ENCODE measurements at places on chromosomes 4 and X.
A peak's percentile ranks its signal among the peaks of the same experiment; 100 is the strongest.

DNA sequence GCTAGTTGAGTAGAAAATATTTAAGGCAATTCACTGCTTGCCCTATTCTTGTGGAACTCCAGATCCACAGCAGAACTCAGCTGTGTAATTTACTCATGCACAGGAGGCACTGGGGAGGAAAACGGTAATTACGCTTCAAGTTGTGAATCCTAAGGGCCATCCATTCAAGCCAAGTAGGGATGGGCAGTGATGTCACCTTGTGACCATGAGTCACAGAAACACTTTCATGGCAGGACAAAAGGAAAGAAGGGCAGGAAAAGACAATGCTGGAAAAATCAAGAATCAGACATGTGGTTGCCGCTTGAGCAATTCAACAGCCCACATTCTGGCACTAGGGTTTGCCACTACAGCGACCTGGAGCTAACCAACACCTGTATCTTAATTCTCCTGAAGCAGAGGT is 1.4 kb downstream of the PAQR3 start:
- no peak for DNase-seq

DNA sequence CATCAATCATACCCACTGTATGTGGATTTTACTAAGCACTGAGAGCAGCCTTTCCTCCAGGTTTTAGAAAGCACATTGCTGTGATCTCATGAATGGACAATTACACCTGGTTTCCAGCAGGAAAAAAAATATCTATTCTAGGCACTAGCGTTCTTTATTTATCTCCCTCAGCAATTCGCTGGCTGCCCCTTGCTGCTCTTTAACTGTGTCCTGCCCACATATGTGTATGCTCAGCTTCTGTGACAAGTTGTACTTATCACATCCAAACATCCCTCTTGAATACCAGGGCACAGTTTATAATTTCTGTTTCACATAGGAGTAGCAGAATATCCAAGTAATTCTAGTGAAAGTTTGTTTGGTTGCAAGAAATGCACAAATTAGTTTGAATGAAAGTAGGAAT is 146.8 kb downstream of the USP46 start:
- no peak for DNase-seq

DNA sequence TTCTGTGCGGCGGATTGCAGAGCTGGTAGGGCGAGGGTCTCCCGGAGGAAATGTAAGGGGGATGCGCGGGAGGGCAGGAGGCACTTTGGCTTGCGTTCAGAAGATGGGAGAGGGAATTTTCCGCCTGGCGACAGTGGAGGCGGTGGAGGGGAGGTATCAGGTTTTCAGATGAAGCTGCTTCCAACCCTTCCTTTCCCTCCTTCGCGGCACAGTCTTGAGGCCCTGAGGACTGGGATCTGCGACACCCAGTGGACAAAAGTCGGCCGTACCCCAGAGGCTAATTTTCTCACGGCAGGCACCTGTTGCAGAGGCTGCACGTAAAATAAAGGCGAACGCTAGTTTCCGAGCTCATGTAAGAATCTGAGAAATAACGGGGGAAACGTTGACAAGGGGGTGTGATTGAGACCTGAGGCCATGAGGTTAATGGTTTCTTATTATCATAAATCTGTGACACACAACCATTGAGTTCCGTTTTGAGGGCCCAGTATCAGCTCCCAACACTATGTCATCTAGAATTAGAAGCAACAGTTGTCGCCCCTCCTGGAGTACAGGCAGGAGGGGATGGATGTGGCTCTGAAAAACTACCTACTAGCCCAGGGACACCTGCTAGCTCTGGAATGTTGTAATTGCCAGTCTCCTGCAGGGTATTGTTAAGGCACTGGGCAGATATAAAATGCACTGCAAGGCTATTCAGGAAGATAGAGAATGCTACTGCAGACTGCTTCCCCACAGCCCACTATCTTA is 1.1 kb downstream of the ZCCHC18 start:
- peak; percentile 49 for DNase-seq

DNA sequence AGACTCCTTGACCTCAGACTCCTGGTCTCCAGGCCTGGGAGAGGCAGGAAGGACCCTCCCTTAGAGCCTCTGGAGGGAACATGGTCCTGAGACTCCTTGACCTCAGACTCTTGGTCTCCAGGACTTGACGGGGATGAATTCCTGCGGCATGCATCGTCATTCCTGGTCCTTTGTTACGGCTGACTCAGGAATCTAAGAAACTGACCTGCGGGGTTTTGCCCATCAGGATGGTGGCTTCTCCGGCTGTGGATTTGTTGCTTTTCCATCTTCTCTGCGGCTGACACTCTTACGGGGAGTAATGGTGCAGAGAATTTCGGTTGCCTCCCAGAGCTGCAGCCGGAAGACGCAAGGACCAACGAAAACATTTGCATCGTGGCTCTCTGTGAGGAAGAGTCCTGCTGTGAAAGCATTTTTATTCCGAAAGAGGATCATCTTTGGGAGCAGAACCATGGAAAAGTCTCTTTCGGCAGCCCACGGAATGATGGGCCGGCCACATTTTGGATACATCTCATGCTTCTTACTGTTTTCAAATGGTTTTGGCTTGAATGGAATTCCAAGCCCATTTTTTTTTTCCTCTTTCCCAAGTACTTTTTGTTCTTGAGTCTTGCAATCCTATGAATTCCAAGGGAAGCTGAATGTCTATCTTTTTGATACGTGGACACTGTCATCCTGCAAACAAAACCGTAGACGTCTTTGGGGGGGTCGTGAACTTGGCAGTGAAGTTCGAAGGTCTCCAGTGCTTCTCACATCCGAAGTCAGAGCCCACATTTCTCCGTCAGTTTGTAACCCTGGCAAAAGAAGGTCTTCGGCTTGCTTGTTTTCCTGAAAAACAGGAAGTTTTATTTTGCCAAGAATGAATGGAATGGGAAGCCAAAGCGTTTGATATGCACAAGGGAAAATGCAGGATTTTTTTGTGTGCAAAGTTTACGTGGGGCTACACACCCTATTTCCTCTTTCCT is 36.5 kb downstream of the SHOX start:
- DNase-seq: no peak

GRCh38 chrX:151725338-151725614 is 9.3 kb upstream of the CNGA2 start:
- DNase-seq: no peak

- peak; percentile 46 for DNase-seq
Observed at GRCh38 chrX:131830400-131831184, 192.5 kb upstream of the STK26 start.

GRCh38 chr4:86043755-86044592 is 315.9 kb downstream of the MAPK10 start:
- DNase-seq: no peak

DNA sequence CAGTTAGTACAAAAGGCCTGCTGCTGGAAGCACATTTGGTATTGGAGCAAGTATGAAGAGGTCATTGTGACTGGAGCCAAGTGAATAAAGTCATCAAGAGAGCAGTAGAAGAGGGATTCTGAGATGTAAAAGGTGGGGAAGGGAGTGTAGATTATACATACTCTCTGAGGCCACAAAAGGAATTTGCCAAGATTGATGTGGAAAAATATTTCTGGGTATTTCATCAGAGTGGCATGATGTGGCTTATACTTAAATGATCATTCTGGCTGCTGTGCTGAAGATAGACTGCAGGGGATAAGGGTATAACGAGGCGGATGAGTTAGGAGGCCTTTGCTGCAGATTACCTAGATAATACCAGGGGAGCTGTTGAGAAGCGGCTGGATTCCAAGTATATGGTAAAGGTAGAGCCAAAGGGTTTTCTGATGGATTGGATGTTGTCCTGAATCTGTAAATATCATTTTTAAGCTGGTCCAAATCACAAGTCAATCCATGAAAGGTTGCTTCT is 231.8 kb upstream of the AGA start:
- no peak for DNase-seq

GRCh38 chr4:82903737-82904136 is 3.2 kb downstream of the THAP9 start:
- DNase-seq: no peak

- peak; percentile 50 for DNase-seq
Observed at GRCh38 chr4:6546681-6547447, 28.1 kb upstream of the MAN2B2 start.

- DNase-seq: no peak
Observed at GRCh38 chrX:31819455-31819854, 747.6 kb upstream of the FTHL17 start.

DNA sequence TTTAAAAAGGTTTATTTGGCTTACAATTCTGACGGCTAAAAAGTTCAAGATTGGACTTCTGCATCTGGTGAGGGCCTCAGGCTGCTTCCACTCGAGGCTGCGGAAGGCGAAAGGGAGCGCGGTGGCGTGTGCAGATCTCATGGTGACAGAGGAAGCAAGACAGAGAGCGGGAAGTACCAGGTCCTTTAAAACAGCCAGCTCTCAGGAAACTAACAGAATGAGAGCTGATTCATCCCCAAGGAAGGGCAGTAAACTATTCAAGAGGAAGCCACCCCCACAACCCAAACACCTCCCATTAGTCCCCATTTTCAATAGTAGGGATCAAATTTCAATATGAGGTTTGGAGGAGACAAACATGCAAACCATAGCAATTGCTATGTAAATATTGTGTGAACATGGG is 2144.2 kb upstream of the AGA start:
- no peak for DNase-seq

GRCh38 chr4:189838821-189839497 is 101.7 kb upstream of the FRG1 start:
- no peak for DNase-seq

DNA sequence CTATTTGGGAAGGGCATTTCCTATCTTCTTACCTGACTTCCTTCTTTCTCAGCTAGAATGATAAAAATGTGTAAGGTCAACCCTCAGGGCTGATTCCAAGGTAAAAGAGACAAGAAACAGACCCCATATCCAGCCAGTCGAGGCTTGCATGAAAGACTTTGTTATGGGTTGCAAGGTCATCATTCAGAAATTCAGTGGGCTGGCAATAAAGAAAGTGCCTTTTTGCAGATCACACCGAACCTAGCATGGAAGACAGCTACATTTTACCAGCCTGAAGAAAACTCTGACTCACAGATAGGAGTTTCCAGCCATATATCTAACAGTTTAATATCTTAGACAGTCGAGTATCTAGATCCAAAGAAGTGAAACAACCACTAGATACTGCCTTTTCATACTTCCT is 87.4 kb downstream of the PDGFC start:
- no peak for DNase-seq

DNA sequence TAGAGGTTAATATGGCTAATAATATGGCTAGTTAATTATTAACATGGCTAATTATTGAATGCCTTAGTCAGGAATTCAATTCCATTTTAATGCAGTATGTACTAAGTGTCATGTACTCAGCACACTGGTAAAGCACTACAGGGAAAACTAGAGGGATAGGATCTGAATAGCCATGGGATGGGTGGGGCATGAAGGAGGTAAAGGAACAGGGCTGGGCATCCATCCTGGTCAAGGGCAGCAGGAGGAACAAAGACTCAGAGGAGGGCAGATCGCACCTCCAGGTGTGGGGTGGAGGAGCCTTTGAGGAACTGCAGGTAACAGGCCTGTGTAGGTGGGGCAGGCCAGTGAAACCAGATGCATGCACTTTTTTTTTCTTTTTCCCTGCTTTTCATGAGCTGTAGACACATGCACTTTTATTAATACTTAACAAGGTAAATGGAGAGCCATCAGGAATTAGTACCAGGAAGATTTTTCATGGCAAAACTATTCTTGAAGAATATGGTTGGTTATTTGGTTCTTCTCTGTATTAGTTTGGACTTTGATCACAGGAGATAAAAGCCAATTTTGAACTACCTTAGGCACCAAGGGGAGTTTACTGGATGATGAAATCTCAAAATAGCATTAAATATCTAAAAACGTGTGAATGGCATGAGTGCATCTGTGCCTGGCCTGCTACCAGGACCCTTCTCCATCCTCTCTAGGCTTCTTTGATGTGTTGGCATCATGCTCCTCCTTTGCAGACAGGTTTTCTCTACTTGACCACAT is 88.3 kb downstream of the CC2D2A start:
- DNase-seq: no peak

GRCh38 chrX:154032160-154032559 is 12.5 kb upstream of the IRAK1 start:
- DNase-seq: no peak

All from activated naive CD8-positive, alpha-beta T cell treated with anti-CD3 and anti-CD28 coated beads, Interleukin-2, amount 10 ng/mL, durations not matched to agents 7 days and 5 days (primary cell).